Right kidney (tissue), 9 donors: ENCODE measurements at places on chromosomes 16 and 17.

DNA sequence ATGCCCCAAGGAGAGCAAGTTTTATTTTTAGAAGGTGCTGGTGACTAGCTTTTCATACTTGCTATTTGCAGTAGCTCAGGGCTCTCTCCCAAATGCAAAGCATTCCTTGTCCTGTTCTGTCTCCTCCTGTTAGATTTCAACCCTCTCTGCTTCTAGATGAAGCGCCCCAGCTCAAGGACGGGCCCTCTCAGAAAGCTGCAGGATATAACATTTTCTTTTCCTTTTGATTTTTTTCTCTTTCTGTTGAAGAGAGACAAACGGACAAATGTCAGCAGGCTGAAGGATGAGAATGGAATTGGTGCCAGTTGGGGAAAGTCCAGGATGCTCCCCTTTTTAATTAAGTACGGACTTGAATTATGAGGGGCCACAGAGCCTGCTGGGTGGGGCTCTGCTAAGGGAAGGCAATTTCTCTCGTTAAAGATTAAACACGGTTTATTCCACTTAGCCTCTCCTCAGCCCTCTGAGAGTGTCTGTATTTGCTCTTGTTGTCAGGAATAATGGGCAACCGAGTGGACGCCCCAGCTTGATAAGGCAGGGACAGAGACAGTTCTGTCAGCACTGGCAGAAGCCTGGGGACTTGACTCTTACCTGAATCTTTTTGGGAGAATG is 6.2 kb upstream of the ETV4 start:
- DNase-seq = no peak

GRCh38 chr16:2520784-2521531 is 787 bp downstream of the AMDHD2 start:
- peak; percentile 23 for DNase-seq

- peak; percentile 20 for DNase-seq
These were observed 256.3 kb upstream of the ZFHX3 start for GRCh38 chr16:73304008-73304774.

GRCh38 chr16:61892531-61892930 is 143.7 kb downstream of the CDH8 start:
- DNase-seq = no peak

DNA sequence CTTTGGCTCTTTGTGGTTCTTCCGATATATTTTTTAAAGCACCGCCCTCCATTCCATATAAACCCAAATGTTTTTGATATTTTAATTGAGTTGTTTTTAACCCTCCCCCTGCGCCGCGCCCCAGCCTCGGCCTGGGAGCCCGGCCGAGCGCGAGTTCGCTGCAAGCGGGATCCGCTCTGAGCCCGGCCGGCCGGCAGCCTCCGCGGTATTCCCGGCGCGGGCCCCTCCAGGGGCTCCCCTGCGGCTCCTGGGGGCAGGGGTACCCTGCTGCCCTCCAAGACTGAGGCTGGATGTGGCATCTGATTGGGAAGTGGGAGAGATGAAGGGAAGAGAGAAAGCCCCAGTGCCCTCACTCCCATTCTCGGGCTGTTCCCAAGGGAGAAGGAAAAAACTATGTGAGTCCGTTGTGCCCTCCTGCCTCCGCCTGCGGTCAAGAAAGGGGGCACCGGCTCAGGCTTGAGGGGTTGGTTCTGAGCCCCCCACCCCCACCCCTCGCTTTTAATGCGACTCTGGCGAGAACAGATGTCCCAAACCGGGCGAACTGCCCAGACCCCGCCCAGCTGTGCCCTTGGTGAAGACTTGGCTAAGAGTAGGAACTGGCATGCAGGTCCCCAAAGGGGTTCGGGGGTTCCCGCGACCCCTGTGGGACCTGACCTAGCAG is 8.6 kb downstream of the NEUROD2 start:
- DNase-seq = peak; percentile 52

DNA sequence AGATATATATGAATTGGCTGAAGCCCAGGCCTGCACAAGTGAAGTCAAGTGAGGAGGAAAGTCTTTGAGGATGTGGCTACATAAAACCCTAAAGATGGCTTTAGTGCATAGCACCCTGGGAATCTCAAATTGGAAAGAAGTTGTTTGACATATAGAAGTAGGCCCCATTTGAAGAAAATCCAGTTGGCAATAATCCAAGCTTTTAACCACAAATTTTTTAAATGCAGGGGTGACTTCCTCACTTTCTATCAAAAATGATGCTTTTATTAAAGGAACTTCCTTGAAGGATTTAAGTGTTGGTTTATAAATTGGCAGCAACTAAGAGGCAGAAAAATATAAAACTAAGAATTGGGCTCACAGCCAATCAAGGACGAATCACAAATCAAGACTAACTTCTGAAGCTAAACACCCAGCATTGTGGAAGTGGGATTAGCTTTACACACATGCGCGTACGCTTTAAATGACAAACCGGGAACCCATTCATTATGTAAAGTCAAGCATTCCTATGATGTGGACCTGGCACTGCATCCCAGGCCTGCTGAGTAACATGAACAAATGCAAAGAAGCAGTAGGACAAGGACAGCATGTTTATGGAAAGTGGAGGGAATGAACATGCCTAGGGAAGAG is 63.3 kb downstream of the NOG start:
- DNase-seq = no peak

GRCh38 chr17:60601447-60602384 is 1.7 kb downstream of the PPM1D start:
- DNase-seq = peak; percentile 60

DNA sequence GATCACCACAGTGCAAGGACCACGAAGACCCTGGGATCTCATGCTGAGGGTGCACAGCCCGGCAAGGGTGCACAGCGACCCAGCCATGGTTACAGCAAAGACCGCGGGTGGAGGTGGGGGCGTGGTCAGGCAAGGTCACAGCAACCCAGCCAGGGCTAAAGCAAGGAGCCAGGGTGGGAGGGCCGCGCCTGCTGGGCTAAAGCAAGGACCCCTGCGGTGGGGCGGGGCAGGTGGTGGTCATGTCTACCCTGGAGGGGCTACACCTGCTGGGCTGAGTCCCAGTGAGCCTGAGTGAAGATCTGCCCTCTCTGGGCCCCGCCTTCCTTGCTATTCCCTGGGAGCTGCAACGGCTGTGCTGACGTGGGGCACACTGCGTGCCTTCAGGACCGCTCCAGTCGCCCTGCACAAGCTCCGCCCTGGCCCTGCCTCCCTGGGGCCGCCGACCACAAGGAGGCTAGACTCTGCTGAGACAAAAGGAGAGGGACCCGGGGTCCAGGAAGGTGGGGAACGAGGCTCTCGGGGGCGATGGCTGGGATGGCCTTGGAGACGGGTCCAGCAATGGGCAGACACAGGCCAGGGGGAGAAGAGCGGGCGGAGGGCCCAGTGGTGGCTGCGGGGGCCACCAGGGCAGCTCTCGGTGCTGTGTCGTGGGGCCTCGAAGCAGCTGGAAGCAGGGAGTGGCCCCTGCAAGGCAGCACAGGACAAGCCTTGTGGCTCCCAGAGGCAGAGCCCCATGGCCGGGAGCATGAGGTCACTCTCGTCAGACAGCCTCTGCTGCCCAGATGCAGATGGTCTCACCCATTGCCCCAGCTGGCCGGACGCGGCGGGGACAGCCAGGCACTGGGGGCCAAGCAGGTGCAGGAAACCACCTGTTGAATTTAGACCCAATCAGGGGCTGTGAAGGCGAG is 52.8 kb downstream of the CBFA2T3 start:
- no peak for DNase-seq

DNA sequence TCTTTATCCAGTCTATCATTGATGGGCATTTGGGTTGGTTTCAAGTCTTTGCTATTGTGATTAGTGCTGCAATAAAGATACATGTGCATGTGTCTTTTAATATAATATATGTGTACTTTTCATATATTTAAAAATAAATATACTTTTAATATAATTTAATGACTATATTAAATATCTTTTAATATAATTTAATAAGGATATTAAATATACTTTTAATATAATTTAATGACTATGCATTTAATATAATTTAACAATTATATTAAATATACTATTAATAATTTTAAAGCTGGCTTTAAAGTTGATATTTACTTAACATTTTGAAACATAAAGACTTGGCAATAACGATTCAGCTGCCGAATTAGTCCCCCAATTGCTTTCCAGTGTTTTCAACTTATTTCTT is 1.2 kb downstream of the CCL23 start:
- DNase-seq = no peak

GRCh38 chr16:84821179-84821578 is 1.4 kb downstream of the CRISPLD2 start:
- no peak for DNase-seq

- no peak for DNase-seq
These were observed 507.5 kb upstream of the SALL1 start for GRCh38 chr16:51658531-51658930.

DNA sequence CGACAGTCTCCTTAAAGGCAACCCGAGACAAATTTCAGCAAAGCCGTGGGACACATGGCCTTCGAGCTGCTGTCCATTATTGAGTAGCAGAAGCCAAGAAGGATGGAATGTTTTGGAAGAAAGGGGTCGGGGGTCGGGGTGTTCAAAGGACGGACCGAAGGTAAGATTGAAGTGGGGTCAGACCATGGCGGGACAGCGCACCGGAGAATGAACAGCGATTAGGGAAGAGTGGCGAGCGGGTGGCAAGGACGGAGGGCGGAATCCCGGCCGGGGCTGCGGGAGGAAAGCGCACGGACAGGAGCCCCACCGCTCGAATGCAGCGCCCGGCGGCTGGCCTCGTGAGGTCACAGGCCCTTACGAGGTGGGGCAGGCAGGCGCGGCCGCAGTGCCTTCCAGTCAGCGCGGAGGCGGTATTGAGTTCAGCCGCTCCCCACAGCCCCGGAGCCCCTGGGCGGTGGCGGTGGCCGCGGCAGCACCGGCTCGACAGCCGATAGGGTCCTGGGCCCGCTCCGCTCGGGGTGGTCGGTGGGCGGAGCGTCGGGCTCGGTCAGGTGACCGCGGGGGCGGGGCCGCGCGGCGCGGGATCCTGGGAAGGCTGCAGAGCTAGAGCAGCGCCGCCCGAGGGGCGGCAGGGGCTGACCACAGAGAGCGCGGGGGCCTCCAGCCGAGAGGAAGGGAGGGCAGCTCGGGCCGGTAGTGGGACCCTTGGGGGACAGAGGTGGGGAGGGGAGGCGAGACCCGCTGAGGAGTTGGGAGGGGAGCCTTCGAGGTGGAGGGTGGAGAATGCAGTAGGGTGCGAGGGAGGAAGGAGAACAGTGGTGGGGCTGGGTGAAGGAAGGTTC is at the start of gene EFCAB13:
Gene EFCAB13, plus strand, starts transcription at position 574 of the 842 bp plus-strand sequence. CDS start 4,399 bp downstream, outside the sequence.
- DNase-seq = peak; percentile 88

- DNase-seq = no peak
These were observed 162.0 kb downstream of the RAB11FIP4 start for GRCh38 chr17:31553506-31553905.

GRCh38 chr16:18832006-18832405 is 30.7 kb upstream of the ARL6IP1 start:
- DNase-seq = no peak

DNA sequence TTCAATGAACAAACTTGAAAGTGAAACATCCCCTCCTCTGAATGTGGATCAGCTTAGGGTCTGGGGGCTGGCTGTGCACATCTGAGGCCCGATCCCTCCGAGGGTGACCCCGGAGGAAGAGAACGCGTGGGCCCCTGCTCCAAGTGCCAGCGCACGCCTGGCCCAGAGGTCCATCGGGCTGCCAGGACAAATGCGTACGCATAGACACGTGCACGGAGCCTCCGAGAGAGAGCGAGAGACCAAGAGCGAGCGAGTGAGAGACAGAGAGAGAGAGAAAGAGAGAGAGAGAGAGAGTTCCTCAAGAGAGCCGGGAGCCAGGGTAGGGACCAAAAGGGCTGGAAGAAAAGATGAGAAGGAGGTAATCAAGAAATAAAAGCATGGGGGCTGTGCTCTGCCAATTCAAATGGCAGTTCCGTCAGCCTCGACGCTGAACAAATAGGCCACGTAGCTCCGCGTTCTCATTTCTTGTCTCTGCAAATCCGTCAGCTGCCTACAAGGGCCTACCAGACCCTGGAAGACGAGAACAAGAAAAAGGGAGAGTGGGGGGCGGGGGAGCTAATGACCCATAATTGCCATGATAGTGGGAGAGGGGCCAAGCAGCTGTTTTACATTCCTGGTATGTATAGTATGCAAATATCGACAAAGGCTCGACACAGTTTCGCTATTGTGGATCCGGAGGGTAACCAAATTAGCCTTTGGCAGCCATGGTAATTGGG is 435.3 kb upstream of the ZFHX3 start:
- DNase-seq = peak; percentile 40

DNA sequence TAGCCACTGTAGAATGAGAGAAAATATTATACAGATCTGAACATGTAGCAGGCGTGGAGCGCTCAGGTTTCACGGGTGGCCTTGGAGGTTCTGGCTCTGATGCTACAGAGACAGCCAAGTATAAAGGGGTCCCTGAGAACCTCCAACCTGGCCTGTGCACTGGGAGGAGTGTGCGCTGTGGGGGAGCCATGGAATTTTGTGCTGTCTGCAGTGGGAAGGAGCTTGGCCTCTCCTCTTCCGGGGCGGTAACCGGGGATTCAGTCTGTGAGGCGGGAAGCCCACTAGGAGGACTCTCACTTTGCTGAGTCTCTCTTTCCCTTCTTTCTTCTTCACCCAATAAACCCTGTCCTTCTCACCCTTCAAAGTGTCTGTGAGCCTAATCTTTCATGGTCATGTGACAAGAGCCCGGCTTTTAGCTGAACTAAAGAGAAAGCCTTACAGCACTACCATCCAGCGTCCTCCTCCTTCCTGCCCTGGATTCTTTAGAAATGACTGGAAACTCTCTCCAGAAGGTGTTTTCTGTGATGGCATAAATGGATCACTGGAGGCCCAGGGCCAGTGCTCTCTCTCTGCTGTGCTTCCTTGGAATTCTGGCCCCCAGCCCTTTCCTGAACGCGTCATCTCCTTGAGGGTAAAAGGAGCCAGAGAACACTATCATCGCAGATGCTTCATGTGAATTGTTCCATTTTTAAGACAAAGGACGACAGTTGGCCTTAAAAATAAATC is 232.1 kb upstream of the CACNG5 start:
- DNase-seq = no peak

GRCh38 chr16:4085405-4085970 is 30.8 kb downstream of the ADCY9 start:
- no peak for DNase-seq

DNA sequence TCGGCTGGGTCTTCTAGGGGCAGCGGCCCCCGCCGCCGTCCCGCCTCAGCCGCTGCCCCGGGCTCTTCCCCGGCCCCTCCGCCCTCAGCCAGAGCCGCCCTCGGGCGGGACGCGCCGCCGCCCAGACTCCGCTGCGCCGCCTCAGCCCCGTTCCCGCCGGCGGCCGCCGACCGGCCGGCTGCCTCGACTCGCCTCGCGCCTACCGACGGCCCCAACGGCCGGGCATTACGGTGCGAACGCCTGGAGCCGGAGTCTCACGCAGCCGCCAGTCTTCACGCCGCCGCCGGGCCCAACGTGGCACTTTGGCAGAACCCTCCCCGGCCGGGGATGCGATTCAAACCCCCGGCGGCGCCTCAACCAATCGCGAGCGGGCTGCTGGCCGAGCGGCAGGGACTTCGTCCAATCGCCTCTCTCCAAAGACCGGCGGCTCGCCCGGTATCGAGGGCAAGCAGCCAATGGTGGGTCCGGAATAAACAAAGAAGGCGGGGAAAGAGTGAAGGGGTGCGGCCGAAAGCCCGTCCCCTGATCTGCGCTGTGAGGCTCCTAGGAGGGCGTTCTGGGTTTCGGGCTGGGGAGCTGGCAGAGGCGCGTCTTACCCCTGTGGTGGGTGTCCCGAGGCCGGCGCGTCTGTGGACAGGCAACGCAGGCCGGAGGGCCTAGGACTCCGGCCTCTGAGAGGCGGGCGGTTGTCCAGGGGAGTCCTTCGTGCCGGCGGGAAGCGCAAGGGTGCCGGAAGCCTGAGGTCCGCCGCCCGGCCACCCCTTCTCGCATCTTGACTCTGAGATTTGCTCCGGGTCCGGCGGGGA is at the start of gene CDR2:
Gene CDR2, minus strand, starts transcription at position 309 of the 806 bp plus-strand sequence. CDS start 310 bp downstream, outside the sequence.
- peak; percentile 95 for DNase-seq

GRCh38 chr17:40561871-40562611 is 3.2 kb downstream of the CCR7 start:
- DNase-seq = no peak

- no peak for DNase-seq
These were observed 20.5 kb upstream of the ITGA3 start for GRCh38 chr17:50035421-50035879.
